D341Med (cell line): ENCODE measurements at places on chromosomes 6 and 20.

DNA sequence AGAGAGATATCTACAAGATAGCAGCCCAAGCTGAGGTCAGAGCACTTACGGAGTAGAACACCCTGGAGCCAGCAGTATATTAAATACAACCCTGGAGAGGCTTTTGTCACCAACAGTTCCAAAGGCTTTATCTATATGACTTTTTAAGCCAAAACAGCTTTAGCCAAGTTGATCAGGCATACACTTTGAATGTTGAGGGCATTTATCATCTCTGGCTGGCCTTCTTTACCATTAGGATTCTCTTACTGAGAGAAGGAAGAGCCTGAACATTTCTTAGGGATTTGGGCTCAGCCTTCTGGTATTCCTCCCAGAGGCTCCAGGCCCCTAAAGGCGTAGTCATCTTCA is 161.3 kb upstream of the RIMS1 start:
- DNase-seq: no peak

DNA sequence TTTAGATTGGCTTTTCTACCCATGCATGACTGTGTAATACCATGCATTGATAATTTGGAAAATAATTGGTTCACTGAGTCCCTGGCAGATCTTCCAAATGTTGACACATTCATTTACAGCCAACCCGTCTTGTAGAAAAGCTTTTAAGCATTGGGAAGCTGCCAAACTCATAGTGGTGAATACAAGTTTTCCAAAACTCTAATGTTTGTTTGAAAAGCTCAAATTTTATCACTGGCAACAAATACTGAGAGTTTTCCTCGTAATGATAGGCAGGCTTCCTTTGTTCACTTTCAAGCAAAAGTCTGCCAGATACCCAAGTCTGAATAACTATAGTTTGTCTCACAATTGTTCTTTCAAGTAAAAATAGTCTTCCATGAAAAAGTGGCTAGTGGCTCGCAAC is 143.0 kb downstream of the FIG4 start:
- DNase-seq: no peak

DNA sequence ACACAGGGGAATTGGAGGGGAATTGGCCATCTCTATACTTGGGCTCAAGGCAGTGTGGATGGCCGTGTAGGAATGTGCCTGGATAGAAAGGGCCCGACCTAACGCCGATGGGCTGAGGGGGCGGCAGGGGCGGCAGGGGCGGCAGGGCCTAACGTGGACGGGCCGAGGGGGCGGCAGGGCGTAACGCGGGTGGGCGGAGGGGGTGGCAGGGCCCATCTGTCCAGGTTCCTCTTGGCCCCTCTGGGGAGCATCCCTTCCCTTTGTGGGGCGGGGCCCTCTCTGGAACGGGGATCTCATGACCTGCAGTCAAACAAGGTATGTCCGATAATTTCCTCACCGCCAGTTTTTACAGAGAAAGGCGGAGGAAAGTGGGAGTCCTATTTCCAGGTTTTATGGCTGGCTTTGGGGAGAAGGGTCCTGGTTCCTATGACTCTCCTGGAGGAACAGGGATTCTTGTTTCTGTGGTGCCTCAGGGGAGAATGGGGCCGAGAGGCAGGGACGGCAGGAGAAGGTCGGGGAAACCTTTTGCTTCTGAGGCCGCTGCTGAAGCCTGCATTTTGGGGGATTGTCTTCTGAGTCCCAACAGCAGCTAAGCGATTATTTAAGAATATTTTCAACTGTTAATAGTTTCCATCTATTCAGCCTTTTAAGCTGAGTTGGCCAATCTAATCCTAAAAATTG is 100.8 kb upstream of the FRMD1 start:
- no peak for DNase-seq

- no peak for DNase-seq
These were observed at the start of gene VIP for GRCh38 chr6:152750694-152751093. TSS of gene VIP (plus strand) at chr6:152750797. CDS start at chr6:152752178, 1,381 bp downstream.

DNA sequence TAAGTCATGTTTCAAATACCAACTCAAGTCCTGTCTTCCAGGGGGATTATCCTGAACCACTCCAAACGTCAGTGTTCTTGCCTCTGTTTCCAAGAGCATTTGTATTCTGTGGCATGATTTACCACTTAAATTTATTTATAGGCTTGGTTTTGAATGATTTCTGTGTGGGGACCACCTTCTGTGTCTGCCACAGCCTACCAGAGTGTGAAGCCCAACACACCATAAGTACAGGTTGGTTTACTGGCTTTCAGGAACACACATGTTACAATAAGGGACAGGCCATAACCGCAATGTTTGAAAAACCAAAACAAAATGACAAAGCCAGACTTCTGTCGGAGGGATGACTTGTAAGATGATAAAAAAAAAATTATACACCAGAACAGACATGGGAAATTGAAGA is 56.5 kb upstream of the MAP3K7 start:
- DNase-seq: no peak

- peak; percentile 19 for DNase-seq
These were observed 219.0 kb downstream of the ERMARD start for GRCh38 chr6:169970306-169970988.

DNA sequence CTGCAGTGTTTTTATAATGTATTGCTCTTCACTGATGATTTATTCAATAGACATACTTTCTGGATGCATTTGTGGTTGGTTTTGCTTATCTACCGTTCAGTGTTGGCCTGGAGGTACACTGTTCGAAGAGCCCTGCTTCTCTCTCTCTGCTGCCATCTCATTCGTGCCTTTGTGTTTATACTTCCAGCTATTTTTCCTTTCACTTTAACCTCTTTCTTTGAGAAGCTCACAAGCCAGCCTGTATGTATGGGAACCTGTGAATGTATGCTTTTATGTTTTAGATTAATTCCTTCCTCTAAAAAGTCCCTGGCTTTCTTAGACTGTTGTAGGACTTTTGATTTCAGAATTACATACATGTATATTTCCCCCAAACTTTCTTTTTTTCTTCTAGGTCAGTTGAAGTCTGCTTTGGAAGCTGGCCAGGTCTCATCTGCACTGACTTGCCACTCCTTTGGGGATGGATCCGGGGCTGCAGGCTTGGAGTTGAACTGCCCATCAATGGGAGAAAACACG is 83.0 kb downstream of the SCAND1 start:
- no peak for DNase-seq

DNA sequence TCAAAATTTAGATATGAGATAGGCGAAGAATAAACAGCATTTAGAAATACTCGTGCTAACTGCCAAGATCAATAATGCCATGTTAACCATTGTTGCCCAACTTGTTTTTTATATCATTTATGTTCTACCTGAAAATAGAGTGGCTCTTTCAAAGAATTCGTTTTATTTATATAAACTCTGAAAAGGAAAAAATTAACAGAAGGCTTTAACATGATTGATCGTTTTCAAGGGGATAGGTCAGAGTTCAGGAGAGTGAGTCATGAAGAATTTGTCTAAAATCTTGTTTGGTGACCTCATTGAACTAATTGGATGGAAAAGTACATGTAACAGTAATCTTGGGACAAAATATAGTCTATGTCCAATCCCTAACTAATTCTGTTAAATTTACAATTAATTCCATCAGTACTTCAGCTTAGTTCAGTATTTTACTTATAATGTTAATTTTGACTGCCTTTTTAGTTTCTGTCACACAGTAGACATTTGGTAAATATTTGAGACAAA is 11.1 kb upstream of the ELOVL2 start:
- DNase-seq: no peak

- no peak for DNase-seq
These were observed 92.9 kb upstream of the TOX2 start for GRCh38 chr20:43821795-43822194.

DNA sequence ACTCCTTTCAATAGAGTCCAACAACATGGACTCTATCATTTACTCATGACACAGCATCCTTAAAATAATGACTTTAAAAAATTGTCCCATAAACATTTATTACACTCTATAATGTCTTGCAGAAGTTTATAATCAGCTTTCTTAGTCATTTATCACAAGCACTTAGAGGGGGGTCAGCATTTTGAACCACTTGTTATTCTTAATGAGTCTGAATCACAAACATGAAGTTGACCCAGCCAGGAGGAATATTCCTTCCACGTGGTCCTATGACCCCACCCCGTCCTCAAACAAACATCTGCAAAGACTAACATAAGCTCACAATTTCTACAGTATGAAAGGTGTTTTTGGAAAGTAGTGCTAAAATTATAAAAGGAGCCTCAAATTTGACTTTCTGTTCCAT is 91.1 kb downstream of the MTFR2 start:
- DNase-seq: no peak

DNA sequence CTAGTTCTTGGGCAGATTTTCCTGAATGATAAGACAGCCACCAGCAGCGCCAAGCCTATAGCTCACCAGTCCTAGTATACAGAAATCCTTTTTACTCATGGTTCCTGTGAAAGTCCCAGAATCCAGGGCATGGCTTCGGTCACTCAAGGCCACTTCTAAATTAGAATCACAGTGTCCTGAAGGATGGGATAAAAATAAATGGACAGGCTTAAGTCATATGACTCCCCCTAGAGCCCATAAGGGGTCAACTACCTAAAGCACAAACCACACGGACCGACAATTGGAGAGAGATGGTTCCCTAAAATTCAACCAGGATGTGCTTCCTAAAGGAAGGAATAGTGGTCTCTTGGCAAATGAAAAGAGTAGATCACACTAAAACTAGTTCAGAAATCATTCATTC is 404.1 kb upstream of the PLCB4 start:
- no peak for DNase-seq

DNA sequence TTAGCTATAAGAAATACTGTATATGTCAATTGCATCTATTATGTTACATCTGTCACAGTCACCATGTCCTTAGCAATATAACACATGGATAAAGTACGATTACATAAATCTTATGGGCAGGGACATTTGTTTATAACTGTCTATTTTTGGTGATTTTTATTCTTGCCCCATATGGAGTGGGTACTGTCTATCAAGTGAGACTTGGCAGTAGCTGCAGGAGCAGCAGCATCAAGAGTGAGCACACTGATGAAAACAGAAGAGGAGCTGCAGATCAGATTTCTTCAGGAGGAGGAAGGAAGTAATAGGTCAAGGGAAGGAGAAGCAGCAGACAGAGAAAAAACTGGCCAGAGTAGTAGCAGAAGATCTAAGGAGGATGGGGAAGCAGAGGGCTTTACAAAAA is 516.7 kb downstream of the C6orf118 start:
- no peak for DNase-seq

- DNase-seq: no peak
These were observed 238.9 kb downstream of the ERMARD start for GRCh38 chr6:169990095-169991030.

DNA sequence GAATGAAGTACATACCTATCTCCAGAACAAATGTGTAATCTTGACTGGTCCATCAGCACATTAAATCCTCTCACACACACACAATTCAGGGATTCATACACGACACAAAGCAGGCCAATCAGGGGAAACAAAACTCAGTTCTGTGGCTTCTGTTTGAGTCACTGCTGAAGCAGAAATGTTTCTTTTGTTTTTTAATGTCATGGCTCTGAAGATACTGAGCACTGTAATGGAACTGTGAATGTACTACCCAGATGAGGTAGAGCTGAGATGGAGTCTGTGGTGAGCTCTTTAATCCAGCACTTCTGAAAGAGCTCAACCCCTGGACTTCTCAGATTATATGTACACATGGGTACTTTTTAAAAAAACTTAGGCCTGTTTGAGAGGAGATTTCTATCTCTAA is 116.4 kb downstream of the THEMIS start:
- DNase-seq: no peak

- DNase-seq: peak; percentile 54
These were observed 16.7 kb upstream of the TBC1D20 start for GRCh38 chr20:478949-479429.

- no peak for DNase-seq
These were observed 2.9 kb upstream of the RAB22A start for GRCh38 chr20:58306421-58307261.

DNA sequence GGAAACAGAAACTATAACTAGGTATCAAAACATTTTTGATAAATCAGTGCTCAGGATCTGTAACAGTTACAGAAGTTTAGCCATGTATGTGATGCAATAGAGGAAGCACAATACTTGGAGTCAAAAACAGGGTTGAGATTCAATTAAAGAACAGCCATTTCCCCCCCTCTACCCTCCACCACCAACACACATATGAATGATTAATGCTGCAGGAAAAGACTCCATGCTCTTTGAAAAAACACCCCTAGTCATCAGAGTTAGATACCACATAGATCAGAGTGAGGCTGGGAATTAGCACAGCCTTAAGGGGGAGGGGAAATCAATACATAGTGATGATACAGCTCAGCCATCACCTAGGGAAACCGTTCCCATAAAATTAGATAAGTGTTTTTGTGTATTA is 108.9 kb upstream of the EMILIN3 start:
- DNase-seq: no peak

DNA sequence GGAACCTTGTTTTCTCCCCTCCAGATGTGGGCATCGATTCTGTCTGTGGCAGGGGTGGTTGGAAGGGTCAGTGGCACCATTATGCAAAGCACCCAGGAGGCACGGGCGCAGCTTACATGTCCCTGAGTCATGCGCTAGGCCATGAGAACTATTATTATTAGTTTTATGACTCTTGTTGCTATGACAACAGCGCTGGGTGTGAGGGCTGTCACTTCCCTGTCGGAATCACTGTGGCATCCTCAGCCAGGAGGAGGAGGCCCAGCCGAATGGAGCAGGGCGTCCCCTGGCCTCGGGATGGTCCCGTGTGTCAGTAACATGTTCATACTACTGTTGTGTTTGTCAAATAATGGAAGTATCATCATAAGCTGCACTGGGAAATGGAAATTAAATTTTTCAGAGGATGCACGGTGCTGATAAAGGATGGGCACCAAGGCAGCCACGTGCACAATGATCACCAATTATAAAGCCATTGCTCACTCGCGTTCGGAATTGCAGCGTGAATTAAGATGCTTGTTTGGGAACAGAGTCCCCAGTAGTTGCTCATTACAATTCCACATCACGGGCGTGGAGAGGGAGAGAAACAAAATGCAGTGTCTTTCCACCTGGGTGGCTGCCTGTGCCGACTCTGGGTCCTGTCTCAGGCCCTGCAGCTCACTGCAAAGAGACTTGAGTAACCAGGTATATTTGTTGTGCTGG is 247.9 kb downstream of the CDH4 start:
- no peak for DNase-seq

- no peak for DNase-seq
These were observed 256.6 kb downstream of the TBC1D7 start for GRCh38 chr6:13071550-13072345.

- no peak for DNase-seq
These were observed 4.1 kb downstream of the MTRES1 start for GRCh38 chr6:107032051-107032450.

DNA sequence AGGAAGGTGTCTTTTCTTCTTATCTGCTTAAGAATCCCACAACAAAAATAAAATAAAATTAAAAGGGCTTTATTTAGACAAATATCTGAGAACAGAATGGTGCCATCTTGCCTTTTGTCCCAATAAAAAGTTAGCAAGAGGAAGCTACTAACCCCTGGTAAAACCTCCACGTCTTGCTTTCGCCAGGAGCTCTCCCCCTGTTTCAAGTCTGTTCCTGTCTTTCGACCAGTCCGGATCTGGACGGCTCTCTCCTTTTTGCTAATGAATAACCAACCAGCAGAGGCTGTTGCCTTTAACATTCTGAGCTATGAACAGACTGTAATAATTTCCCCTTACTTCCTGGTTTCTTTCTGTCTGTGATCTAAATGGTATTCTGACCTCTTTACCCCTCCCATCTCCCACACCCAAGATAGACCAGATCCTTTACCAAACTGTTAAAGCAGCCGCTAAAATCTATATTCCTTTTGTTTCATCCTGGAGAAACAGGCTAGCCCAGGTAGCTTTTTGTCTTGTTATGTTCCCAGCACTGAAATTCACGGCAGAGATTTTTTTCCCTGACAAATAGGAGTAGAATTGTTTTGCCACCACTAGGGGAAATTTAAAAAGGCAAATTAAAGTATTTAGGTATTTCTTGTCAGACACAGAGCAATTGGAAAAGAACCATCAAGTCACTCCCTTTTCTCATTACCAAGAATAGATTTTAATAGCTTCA is at the start of gene FRK:
Gene FRK (minus strand): TSS at position 320 of the 712 bp plus-strand sequence. CDS start 580 bp downstream, outside the sequence.
- no peak for DNase-seq
